ENCODE measurements at places on chromosomes 2 and 18.

GRCh38 chr2:40037303-40037702 is 258.2 kb upstream of the THUMPD2 start:
- no peak for DNase-seq

DNA sequence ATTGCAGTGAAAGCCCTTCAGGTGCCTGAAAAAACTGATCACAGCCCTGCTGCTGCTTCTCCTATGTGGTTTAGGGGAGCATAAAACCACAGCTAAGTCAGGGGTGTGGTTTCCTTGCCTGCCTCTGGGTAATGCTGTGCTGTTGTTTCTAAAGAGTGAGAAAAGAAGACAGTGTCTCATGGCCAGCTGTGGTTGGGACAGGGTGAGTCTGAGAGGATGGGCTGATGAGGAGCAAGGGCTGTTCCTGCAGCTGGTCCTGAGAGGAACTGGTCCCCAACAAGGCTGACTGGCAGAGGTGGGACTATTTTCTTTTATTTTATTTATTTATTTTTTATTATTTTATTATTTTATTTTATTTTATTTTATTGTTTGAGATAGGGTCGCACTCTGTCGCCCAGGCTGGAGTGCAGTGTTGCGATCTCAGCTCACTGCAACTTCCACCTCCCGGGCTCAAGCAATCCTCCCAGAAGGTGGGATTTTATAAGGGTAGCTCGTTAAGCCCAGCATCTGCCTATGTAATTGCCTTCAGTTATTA is 236.7 kb downstream of the FHOD3 start:
- DNase-seq, result peak; percentile 11

DNA sequence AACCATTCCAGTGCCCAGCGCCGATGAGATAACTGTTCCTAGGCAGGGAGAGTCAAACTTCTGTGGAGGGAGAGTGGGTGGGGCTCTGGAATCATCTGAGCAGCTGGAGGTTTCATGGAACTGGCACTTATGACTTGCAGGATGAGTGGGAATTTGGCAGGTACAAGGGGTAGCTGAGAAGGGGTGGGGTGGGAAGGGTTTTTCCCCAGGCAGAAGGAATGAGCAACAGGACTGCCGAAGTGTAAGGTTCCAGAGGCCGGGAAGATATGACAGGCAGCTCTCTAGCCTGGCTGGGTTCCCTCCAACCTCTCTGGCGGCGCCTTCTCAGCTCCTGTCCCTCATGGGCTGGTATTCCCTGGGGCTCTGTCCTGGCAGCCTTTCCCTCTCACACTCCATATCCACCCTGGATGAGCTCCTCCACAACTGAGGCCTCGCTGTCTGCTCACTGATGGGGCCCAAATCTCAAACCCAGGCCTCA is 2.5 kb upstream of the TET3 start:
- no peak for DNase-seq

DNA sequence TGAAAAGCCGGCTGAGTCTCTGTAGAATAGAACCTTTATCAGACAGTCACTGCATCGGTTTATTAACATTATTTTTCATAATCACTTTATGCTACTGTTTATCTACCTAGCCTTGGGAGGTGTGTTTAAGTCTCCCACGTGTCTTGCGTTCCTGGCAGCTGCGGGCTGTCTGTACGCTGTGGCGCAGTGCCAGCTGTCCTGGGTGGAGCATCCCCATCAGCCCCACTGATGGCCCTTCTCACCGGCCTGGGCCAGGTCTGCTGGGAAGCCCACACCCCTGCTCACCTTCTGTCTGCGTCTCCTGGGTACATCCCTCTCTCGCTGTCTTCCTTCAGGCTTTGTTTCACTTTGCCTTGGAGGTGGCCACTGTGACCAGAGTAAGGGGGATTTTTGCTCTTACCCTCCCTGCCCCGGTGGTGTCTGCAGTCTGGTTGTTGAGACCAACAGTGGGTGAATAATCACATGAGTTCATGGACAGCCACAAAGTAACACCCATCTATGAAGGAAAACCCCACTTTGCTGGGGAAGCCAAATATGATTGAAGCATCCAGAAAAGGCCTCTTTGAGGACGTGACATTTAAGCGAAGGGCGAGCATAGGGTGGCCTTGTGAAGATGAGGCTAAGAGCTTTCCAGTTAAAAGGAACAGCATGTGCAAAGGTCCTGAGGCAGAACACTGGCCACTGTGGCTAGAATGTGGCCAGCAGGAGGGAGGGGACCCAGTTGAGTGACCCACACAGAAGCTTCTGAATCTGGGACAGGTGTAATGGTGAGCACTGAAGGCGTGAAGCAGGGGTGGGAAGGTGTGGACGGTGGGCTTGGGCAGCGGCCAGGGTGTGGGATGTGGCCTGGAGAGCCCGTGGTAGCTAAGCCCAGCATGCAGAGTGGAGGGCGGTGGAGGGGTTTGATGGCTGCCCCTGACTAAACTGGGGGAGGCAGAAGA is 41.7 kb downstream of the RAMP1 start:
- DNase-seq, result peak; percentile 23

DNA sequence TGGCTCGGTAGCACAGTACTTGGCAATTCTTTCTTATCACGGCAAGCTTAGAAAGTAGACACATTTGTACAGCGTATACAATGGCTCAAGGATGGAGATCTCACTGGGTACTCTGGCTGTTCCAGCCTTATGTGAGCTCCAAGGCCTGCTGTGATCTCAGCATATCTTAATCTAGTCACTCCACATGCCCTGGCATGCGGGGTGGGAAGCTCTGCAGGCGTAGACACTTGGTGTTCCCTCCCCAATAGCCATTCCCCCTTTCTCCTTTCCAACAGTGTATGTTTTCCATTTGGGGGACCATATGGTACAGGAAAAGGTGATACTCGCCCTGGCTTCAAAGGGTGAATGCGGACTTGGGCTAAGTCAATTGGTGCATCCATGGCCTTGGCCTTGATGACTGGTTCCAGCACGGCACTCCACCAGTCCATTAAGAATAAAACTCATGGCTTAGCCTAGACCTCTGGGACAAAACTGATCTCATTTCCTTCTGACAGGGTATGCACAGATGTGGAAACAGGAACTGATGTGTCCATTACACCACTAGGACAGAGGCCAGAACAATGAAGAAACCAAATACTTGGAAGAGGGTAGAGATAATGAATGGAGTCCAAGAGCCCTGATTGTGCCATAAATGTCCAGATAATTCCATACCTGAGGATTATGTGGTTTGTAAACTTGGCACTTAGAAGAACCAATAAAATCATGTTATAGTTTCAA is 28.4 kb downstream of the TGIF1 start:
- no peak for DNase-seq

GRCh38 chr18:79558933-79559416 is 120.6 kb upstream of the CTDP1 start:
- no peak for DNase-seq

DNA sequence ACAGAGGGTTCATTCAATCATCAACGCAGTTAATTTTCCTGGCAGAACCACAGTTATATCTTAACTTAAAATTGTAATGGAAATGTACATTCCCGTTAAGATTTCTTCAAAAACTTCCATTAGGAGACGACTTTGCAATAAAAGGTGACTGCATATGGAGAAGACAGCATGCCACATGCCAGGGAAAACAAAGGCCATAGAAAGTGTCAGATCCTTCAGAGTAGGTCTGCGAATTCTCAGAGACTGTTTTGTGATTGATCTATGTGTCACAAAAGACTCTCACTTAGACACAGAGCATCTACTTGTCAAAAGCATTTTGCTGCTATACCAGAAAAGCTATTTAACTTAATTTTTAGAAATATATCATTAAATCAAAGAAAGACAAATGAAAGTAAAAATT is 274.6 kb downstream of the DPP10 start:
- DNase-seq, result no peak

- no peak for DNase-seq
These were observed 354.6 kb downstream of the NCKAP5 start for GRCh38 chr2:133213651-133214050.

GRCh38 chr18:58125183-58125582 is 81.2 kb downstream of the NEDD4L start:
- DNase-seq, result no peak

GRCh38 chr2:79452651-79453050 is 60.2 kb upstream of the CTNNA2 start:
- DNase-seq, result no peak

DNA sequence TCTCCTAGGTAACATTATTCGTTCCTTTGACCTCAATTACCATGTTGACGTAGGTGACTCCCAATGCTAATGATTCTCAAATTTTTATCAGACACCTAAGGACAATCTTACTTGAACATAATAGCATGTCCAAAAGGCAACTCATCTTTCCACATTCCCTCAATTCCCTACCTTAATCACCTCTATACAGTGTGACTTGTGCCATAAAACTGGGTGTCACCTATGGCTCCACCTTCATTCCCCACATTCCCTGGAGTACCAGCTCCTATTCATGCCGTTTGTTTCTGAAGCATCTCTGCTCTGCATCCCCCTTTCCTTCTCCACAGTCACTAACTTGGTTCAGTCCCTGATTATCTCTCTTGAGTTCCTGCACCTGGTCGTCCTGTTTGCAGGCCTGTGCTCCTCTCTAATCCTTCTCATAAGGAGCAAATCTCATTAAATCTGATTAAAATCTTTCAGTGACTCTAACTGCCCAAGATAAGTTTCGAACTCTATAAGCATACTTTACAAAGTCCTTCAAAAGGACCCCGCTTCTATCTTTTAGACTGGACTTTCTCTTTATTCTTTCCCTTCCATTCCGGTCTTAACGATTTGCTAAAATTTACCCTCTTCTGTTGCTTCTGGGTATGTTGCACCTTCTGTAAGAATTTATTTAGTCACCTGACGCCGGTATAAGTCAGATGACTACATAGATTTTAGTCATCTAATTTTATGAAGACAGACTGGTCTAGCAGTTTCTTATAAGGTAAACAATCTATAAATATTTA is 128.7 kb downstream of the OSBPL1A start:
- DNase-seq, result no peak

GRCh38 chr2:64769392-64770044 is 115.8 kb upstream of the SERTAD2 start:
- DNase-seq, result no peak

- no peak for DNase-seq
These were observed 76.3 kb downstream of the DDX1 start for GRCh38 chr2:15667809-15668556.

DNA sequence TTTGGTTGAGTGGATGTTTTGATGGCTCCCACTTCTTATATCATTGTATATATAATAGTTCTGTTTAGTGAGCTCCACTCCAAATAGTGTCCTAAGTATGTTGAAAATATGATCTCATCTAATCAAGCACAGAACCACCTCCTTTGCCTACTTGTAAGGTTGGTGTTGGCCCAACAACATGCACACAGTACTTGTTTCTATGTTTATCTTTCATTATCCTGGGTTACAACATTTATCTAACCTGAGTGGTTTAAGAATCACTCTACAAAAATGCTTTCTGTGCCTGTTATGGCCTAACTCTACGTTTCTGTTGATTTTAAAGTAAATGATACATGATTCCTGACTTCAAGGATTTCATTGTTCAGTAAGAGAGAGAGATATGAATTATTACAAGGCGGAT is 281.9 kb downstream of the FIGN start:
- no peak for DNase-seq

DNA sequence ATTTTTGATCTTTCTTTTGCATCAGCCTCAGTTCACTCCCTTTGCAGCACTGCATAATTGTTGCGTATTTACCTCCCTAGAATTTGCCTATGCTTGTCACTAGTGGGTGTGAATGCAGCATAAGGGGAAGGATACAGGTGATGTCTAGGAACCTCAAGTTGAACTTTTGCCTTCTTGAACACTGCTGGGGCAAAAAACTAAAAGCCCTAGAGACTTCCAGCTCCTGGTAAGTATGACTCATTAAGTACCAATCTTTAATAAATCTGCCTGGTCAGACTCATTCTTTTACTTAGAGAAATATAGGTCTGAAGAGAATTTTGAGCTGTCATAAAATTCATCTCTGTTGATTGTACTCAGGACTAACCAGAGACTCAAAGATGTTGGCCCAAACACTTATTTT is 547.3 kb upstream of the FANCL start:
- DNase-seq, result no peak

DNA sequence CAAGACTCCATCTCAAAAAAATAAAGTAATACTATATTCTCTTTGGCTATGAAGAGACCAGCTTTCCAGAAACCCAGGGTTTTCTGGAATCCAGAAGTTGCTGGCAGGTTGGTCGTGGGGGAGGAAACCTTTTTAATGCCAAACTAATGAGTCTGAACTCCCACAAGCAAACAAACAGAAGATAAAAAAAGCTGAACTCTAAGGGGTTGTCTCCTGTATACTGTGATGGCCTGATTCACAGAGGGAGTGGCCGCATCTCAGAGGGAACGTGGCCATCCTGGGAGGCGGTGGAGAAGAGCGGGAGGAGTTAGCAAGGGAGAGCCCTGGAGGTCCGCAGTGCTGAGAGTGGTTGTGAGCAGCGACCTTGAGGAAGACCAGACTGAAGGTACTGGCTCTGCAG is 36.1 kb downstream of the LIMS1 start:
- DNase-seq, result no peak

DNA sequence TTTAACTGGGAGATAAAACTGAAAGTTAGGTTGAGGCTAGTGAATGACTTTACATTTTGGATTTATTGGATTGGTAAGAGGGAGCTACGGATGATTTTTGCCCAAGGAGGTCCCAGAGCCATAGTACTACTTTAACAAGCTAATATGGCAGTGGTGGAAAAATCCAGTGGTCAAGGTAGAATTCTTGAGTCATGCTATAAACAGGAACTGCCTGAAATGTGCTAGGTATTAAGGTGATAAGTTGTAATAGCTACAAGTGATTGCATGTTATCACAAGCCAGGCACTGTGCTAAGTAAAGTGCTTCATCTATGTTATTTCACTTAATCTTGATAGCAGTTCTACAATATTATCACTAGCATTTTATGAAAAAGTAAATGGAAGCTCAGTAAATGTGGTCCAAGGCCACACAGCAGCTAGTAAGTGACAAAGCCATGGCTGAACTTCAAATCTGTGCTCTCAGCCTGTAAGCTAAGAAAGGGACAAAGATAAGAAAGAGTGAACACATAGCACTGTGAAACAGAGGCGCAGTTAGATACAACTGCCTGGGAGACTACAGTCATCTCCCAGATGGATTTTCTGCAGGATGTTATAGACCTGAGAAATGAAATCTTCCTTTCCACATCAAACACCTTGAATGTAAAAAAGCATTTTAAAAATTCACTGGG is 469.6 kb downstream of the TGIF1 start:
- no peak for DNase-seq

- DNase-seq, result no peak
These were observed 11.8 kb downstream of the CYP27C1 start for GRCh38 chr2:127208313-127208712.

DNA sequence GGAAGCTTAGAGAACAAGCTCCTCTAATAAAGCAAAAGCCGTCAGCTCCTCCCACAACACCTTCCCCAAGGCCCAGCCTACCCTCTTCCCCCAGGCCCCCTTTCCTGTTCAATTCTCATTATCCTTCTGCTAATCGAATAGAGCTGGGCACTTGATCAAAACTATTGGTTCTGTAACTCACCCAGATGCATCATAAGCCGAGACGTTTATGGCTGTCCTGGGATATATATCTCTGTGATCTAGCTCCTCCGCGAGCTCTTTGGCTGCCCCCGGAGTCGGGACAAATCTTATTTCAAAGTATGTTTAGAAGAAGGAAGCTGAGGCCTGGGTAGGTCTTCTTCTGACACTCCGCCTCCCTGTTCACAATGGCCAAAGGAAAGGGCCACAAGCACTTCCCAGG is 88.3 kb upstream of the KLHL29 start:
- no peak for DNase-seq
